ENCODE measurements at places on chromosomes 6 and 20. TPM values are rescaled to one million over a fixed set of nuclear protein-coding genes. Genes with fewer than 3 reads are reported as not detected.
A peak's percentile ranks its signal among the peaks of the same experiment; 100 is the strongest.

- DNase-seq: no peak
Observed at GRCh38 chr20:3041854-3042409, 1.5 kb upstream of the GNRH2 start.

- peak; percentile 60 for DNase-seq
Observed at GRCh38 chr20:46004889-46005473, 3.7 kb upstream of the MMP9 start.

DNA sequence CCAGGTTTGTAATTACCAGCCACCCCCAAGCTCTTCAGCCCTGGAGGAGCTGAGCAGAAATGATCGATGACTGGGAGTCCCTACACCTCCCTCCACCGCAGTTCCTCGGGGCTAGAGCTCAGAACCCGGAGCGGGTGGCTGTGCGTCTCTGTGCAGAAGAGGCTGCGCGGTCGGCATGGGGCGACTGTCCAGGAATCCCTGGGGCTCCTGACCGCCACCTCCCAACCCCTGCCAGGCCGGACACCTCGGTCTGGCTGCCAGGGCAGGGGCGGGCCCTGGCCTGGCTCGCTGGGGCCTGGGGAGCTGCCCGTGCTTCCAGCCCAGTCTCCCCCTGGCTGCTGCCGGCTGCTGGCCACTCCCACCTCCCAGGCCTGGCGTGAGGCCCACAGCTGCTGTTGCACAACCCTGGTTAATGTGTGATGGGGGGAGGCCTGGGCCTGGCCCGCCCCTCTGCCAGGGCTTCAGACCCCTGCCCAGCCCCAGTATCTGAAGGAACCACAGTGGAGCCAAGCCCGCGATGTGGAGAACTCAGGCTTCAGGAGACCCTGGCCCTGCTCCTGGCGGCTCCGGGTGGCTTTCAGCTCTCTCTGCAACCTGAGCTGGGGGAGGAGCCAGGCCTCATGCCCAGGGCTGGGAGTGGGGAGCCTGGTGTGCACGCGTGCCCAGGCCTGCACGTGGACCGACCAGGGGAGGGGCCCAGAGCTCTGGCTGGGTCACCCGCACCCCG lies 1.2 kb downstream of the SLC2A4RG start:
- peak; percentile 99 for DNase-seq

DNA sequence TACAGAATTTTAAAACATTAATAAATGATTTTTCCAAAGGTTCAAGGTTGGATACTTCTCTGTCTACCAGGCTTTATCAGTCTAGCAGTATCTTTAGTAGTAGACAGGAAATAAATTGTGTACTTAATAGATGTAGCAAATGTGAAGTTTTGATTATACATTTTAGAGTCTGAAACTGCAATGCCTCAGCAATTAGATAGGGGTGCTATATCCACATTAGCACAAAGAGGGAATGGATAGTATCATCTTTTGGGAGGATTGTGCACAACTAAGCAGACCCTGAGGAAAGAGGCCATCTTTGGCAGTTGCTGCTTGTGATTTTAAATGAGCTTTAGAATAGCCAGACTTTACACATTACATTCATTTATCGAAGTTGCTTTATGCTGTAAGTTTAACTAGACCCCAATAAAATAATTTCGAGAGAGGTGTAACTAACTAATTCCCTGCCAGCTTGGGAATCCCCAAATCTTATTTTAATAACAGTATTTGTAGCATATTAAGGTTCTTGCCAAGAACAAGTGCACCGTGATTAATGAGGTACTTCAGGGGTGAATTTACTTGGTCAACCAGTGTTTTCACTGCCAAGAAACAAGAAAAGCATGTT lies 2.8 kb downstream of the KCNQ5 start:
- no peak for DNase-seq

Gene FNDC1
- total RNA-seq: 0.56 TPM

Data from pancreas (tissue), 10 donors.